Activated naive CD4-positive, alpha-beta T cell treated with anti-CD3 and anti-CD28 coated beads for 36 hours (primary cell): ENCODE measurements at places on chromosomes 16 and 17. TPM values are rescaled to one million over a fixed set of nuclear protein-coding genes. Genes with fewer than 3 reads are reported as not detected.

The ATP2A1 gene
- total RNA-seq: 4.2 TPM

GRCh38 chr17:13016881-13017654 lies 759 bp downstream of the ELAC2 start:
- DNase-seq: no peak

The MMP2 gene
- total RNA-seq: not detected

- no peak for DNase-seq
Measured at GRCh38 chr16:55534756-55535155, 25.9 kb downstream of the LPCAT2 start.

The KIAA0513 gene
- 9.7 TPM for total RNA-seq

DNA sequence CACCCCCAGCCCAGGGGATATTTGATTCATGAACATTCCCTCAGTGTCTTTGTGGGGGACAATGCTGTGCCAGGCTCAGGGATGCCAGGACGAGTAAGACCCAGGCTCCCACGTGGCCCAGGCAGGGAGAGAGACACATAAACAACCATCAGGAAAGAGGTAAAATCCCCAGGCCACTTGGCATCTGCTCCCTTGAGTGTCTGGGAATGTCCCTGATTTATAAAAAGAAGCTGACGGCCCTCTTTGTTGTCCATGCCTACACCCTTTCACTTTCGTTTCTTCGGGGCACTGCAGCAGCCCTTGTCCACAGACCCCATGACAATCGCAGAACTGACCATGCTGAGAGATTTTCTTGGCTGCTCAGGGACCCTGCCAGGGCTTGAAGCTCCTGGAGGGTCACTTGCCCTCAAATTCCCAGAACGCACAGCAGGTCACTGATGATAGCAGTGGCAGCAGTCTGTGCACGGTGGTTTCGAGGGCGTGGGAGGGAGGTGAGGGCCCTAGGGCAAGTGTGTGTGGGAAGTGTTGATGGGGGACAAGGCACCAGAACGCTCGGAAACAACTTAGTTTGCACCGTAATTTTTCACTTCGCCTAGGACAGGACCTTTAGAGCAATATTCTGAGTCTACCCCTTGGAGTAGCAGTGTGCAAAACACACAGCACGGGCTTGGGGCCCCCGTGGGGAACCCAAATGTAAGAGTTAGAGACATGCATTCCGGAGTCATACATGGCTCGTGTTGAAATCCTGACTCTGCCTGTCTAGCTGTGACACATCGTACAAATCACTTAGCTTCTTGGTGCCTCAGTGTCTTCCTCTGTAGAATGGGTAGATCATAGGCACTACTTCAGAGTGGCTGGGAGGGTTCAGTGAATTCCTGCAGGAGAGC lies 4.7 kb downstream of the NOD2 start:
- DNase-seq: peak; percentile 46

The METRNL gene
- 15.2 TPM for total RNA-seq

DNA sequence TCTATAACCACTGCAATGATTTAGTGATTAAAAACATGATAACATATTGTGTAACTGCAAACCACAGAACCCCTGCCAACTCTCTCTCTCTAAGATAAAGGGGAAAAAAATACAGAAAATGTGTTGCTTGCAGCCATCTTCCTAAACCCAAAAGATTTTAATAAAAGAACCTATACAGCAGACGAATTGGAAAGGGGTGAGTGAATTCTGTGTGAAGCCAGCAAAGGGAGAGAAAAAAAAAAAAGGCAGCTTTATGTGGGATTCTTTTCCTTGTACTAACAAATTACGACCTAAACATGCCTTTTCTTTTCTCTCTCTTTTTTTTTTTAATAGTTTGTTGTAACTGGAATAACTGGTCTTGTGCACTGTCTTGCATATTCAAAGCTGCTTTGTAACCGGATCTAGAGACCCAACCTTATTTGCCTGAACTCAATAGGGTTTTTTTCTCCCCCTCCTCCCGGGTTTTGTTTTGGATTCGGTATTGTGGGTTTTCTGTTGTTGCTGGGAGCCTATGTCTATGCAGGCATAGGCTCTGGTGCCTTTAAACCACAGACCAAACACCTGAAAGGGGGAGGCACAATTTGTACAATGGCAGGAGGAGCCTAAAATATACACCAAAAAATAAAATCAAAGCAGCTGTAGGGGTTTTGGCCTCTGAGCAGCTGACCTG lies 7.0 kb upstream of the ZFHX3 start:
- no peak for DNase-seq

- no peak for DNase-seq
Measured at GRCh38 chr17:76827736-76828135, 40.5 kb upstream of the MGAT5B start.

The ARHGAP23 gene
- total RNA-seq: 1.0 TPM

DNA sequence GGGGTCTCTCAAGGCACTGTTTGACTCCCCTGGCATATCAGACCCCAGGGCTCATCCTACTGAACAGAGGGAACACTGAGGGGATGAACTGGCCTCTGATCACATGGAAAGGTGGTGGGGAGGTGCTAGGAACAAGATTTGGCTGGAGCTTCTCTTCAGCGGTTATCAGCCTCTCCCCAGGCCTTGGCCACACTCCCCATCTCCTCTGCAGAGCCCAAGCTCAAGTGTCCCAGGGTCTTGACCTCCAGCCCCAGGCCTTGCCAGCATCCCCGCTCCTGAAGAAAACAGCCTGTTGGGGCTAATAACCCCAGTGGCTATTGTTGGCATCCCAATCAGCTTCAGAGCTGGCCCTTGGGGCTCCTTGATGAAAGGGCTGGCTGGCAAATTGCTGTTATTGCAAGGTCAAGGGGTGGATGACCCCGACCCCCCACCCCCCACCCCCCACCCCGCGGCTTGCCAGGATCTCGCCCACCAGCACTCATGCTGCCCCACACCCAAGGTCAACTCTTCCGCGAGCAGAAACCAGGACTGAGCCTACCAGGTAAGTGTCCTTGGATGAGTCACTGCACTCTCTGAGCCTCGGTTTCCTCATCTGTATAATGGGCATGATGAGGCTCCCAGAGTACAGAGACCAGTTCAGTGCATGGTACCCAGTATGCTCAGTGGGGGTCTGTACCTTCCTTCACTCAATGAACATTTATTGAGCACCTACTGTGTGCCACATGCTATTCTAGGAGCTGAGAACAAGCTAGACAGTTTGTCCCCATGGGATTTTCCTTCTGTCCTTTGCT lies 18.8 kb upstream of the FAM83G start:
- DNase-seq: no peak
